ENCODE measurements at places on chromosomes 1 and 21.

DNA sequence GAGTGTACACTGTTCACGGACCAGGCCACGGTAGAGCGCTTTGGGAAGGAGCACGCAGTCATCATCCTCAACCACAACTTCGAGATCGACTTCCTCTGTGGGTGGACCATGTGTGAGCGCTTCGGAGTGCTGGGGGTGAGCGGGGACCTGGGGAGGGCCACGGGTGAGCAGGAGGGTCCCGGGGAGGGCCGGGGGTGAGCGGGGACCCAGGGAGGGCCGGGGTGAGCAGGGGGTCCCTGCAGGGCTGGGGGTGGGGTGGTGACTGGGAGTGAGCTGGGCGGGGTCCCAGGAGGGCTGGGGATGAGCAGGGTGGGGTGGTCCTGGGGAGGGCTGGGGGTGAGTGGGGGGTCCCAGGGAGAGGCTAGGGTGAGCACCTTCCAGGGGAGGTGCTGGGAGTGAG is 44.1 kb upstream of the TRAPPC10 start:
- DNase-seq, result no peak

DNA sequence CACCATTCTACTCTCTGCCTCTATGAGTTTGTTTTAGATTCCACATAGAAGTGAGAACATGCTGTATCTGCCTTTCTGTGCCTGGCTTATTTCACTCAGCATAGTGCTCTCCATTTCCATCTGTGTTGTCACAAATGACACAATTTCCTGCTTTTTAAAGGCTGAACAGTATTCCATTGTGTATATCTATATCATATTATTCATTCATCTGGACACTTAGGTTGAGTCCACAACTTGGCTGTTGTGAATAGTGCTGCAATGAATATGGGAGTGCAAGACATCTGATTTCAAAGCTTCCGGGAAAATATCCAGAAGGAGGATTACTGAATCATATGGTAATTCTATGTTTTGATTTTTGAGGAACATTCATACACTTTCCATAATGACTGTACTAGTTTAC is 20.1 kb upstream of the DONSON start:
- DNase-seq, result no peak

- no peak for DNase-seq
These were observed 962.2 kb downstream of the ADGRL2 start for GRCh38 chr1:82762829-82763532.

GRCh38 chr21:25390701-25391100 is 216.6 kb downstream of the MRPL39 start:
- no peak for DNase-seq

DNA sequence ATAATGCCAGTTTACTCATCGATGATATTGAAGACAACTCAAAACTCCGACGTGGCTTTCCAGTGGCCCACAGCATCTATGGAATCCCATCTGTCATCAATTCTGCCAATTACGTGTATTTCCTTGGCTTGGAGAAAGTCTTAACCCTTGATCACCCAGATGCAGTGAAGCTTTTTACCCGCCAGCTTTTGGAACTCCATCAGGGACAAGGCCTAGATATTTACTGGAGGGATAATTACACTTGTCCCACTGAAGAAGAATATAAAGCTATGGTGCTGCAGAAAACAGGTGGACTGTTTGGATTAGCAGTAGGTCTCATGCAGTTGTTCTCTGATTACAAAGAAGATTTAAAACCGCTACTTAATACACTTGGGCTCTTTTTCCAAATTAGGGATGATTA is 13.7 kb downstream of the GGPS1 start:
- DNase-seq, result no peak

DNA sequence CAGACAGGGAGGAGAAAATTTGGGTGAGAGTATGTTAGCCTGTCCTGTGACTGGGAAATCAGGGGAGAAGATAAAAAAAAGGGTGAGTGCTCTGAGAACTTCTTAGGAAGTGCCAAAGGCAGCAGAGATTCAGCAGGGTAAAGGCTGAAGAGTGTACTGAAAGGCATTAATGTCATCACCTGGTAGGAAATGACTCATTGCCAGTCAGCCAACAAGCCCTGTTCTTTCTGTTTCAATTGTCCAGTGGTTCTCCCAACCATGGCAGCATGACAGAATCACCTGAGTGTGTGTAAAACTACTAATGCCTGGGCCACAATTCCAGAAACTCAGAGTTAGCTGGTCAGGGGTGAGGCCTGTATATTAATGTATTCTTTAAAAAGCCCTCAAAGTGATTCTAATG is 83.5 kb downstream of the INTS7 start:
- no peak for DNase-seq

DNA sequence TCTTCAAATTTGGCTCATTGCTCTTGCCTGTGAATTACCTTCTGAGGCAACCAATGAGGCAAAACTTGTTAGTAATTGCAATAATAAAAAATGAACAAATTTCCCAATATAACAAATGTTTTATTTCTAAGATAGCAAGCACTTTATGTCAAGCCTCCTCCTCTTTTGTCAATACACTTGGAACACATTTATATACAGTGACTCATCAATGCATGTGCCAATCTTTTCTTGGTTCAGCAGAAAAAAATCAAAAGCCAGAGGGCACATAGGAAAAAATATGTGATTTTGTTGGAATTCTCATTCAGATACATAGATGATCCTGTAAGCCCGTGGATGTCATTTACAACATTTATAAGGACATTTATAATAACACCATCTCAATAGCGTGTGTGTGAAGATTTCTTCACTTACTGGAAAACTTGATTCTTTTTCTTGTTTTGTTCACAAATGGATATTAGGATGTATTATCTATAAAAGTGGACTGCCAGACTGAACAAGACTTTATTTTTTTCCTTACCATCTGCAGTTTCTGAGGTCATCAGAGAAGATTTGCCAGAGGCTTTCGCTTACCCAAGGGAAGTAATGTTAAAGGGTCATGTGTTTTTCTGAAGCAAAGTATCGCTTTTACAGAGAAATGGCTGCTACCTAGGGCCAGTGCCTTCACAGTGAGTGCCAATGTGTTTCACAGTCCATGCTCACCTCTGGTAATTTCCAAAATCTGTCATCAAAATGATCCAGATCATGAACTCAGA is 645.7 kb upstream of the PTBP2 start:
- no peak for DNase-seq

- no peak for DNase-seq
These were observed 951 bp upstream of the LINGO4 start for GRCh38 chr1:151806170-151806569.

- DNase-seq, result no peak
These were observed 58.3 kb downstream of the KCNJ15 start for GRCh38 chr21:38315122-38315521.

DNA sequence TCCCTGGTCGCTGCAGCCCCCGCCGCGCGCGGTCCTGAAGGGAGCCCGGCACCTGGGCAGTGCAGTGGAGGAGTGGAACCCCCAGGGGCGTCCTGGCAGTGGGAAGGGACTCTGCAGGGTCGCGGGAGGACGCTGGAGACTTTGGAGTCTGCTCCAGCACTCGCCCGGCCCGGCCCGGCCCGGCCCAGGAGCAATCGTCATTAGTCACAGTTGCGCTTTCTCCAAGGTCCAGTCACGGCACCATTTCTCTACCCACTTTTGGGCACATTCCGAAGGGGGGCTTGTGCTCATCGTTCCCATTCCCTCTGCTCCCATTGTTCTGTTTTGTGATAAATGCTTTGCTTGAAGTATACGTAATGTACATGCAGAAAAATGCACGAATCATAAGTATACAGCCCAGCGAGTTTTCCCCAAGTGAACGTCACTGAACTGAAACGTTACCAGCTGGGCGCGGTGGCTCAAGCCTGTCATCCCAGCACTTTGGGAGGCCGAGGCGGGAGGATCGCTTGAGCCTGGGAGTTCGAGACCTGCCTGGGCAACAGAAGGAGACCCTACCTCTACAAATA is 999 bp downstream of the THAP3 start:
- no peak for DNase-seq

GRCh38 chr1:208177656-208178055 is 66.5 kb downstream of the PLXNA2 start:
- DNase-seq, result no peak

DNA sequence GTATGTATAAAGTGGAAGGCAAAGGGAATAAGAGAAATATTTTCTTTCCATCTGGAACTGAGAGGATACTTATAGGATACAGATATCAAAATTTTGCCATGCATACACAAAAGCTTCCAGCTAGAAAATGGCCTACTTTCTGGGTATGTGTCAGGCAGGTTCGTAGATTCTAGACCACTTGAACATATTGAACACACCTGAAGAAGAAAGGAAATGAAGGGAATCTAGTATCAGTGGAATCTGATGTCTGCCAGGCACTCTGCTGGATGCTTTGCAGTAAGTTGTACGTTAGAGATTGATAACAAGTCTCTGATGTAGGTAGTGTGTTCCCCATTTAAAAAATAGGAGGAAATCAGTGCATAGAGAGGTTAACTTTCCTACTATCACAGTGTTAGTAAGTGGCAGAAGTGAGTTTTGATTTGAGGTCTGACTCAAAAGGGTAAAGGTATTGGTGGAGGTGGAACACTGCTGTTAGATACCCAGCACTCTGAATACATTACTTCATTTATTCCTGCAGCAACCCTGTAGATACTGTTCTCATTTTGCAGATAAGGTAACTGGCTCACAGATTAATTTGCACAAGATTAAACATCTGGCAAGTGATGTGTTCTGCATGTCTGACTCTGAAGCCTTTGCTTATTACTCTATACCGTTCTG is 3.0 kb downstream of the CAMSAP2 start:
- DNase-seq, result no peak

GRCh38 chr1:32773764-32774463 is 43.2 kb downstream of the YARS1 start:
- no peak for DNase-seq

DNA sequence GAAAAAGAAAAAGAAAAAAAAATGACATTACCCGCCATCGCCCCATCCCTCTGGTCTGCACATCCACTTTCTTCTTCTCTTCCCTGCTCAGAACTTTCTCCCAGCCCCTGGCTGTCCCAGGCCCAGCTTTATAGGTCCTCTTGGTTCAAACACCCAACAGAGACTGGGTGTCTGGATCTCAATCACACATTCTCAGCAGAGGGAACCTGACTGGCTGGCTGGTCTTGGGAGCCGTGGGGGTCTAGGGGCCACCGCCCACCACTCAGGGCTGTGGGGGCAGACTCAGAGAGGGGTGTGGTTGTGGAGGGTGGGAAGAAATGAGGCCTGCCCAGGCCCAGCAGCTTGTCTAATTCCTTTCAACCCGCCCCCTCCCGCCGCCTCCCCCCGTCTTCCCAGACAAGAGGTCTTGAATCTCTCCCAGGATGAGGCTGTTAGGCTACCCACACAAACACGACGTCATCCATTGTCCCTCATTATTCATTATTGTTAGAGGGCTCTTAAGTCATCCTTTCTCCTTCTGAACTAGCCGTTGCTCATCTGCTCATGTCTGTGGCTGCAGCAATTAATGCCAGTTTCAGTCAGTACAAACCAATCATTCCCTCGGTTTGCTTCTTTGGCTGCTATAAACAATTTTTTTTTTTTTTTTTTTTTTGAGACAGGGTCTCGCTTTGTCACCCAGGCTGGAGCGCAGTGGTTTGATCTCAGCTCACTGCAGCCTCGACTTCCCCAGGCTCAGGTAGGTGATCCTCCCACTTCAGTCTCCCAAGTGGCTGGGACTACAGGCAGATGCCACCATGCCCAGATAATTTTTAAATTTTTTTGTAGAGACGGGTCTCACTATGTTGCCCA is 40.6 kb upstream of the CLIC4 start:
- no peak for DNase-seq

DNA sequence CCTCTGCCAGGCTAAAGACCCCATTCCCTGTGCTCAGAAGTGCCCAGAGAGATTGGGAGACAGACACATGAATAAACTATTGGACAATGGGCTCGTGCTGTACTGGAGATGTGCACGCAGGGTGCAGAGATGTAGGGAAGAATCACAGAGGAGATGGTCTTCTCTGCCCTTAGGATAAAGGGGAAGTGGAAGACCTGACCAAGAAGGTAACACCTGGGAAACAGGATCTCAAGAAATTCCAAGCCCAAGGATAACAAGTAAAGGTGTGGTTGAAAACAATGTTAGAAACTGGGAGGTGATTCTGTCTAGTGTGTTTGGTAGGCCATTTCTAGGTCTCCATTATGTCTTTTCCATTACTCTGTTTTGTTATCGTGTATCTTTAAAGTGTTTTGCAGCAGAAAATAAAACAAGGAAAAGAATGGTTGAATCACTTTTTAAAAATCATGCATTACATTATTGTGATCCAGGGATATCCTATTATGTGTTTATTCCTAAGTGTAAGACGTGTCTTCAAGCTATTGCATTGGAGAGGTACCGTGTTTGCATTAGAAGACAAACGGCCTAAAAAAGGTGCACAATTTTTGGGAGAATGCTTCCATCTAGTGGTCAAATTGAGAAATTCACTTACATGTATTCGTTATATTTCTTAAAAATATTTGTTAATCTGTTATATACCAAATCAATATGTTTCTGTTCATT is 40.8 kb upstream of the KCTD3 start:
- DNase-seq, result no peak

GRCh38 chr1:230458509-230458908 is 32.4 kb upstream of the PGBD5 start:
- no peak for DNase-seq

- no peak for DNase-seq
These were observed 4.8 kb upstream of the ANKRD65 start for GRCh38 chr1:1425753-1426495.

DNA sequence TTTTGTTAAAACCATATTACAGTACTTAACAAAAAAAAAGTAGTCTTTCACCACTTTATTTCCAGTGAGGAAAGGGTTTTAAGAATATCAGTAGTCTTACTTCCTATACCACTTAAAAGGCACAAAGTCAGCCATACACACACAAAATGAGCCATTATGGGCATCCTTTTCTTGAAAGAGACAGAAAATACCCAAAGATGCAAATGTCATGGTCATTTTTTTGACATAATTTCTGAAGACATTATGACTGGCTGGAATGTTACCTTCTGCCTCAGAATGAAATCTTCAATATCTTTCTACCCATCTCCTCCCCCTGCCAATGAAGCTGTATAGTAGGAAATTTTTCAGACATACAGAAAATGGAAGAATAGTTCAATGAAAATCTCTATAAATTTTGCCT is 237.7 kb downstream of the SLC45A1 start:
- DNase-seq, result no peak

DNA sequence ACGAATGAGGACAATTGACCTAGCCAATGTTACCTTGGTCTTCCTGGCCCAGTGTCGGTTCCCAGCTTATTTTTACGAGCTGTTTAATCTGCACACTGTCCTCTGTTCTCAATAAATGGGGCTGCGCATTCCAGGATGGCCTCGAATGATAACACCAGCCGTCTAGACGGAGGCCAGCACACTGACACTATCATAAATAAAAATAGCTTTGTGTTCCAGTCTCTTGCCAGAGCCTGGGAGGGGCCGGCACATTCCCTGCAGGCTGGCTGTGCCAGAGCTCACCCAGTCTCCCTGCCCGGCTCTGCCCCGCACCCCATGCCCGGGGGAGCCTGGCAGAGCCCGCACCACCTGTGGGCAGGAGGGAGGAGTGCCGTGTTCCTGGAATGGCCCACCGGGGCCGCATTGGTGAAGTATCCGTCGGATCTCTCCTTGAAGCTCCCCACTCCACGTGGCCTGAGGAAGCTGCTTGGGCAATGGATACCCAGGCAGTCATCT is 92.1 kb downstream of the SPSB1 start:
- DNase-seq, result no peak
